ENCODE measurements at places on chromosomes 2 and 18.

DNA sequence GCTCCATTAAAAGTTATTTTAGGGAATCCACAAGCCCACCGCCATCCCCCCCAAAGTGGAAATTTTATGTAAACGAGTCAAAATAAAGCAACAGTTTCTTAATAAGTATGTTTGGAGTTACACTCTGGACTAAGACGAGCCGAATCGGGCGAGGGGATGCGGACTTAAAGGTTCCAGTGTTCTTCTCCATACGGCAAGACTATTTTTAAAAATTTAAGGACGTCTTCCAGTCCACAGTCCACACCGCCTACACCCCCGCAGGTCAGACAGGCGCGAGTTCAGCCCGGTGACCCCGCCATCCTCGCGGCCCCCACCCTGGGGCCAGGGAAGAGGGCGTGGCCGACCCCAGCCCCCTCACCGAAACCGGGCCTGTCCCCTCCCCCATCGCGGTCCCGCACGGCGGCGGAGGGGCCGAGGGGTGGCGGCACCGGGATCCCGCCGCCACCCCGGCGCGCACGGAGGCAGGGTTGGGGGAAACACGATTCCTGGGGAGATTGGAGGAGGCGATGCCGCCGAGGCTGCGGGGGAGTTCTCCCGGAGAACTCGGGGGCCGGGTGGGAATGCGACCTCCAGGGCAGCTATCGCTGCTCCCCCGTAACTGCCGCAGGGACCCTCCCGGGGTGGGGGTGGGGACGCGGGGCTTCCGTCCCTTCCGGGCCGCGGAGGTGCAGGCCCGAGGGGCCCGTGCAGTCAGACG is 24.5 kb upstream of the SMAD7 start:
- DNase-seq = no peak

DNA sequence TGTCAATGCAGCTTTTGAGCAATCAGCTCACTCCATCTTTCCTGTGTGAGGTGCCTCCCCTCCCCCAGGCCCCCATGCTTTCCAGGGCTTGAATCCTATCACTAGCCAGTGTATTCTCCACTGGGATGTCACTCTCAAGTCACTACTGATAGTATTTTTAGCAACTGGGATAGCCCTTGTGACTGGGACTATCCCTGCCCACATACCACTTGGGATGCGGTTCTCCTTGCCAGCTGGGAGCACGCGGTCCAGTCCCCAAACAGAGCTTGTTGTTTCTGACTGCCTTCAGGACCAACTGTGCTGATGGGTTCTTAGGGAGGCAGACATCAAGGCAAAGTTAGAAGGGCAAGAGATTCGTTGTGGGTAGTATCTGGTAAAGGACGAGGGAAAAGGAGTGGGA is 134.9 kb downstream of the FAM161A start:
- DNase-seq = no peak

- DNase-seq = no peak
Observed at GRCh38 chr2:74602586-74603281, 45.4 kb downstream of the M1AP start.

DNA sequence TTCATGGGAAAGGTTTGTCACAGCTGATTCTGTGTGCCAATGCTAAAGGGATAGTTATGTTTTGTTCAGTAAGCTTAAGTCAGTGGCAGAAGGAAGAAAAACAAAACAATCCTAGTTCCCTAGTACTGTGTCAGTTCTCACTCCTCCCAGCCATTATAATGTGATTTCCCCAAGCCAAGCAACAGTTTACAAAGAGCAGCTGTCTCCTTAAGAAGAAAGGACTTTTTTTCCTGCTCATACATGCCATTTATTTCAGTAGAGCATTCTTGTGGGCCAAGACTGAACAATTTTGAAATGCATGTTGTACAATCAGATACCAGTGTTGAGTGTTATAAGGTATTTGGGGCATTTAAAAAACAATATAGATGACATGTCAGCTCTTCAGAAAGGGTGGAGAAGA is 52.1 kb downstream of the NEMP2 start:
- no peak for DNase-seq

DNA sequence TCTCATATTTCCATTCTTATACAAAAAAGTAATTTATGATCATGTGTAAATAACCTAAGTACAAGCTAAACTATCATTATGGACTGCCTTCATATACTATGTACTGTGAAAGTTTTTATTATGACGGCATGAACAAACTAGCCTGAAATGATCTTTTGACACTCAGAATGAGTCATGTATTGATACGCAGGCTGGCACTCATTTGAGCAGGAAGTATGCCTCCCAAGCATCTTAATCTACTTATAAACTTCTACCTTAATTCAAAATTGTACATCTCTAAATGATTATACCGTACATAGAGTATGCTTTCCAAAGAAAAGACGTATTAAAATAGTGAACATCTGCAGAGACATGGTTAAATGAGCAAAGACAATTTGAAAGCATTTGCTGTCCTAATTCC is 207.1 kb upstream of the SPOPL start:
- DNase-seq = no peak

DNA sequence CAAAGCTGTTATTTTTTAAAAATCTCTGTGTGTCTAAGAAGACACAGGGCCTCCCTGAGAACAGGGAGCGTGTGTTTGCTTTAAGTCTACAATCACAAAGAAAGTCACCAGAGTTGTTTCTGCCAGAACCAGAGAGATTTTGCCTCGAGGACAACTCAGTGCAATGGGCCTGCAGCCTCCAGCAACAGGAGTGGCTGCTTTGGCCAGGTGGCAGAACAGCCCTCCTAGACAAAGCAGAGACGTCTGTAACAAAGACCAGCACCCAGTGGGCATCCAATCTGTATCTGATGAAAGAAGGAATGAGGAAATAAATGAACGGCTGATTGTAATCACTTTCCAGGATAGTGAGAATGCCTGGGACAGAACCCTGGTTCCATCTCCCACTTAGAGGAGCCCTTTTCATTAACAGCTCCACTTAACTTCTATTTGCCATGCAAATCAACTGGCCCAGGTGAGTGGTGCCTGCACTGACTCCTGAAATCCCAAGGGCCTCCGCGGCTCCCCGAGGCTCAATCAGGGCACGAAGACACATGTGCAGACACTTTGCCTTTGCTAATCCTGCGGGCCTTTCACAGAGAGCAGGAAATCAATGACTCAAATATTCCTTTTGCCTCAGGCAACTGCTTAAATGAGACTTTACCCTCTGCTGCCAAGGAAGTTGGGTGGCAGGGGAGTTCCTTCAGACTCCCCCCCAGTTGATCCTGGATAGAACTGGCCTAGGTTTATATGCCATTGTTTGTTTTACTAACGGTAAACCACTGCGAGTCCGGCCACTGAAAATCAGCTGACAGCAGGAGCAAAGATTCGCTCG is 146.5 kb downstream of the CABLES1 start:
- DNase-seq = no peak

- DNase-seq = no peak
Observed at GRCh38 chr2:217275091-217275490, 415.2 kb upstream of the TNP1 start.

DNA sequence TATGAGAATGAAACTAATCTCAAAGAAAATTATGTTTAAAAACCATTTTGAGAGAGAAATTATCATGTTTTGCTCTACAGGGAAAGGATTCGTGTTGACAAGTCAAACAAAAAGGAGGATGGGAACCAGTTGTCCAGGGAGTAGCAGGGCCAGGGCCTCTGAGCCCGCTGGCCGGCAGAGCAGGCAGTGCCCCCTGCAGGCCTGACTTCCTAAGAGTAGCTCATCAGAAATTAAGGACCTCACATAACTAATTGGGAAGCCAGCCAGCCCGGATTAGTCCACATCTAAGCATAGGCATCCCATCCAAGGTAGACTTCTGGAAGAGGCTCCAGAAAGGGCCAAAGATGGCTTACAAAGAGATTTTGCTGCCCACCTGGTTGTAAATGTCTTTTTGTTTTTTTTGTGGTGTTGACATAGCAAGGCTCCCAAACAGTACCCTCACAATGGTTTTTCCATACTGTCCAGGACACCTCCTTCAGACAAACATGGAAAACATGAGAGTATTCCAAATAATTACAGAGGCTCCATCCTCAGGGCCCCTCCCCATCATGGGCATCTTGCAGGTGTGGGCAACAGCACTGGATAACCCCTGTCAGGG is 241.2 kb upstream of the TANK start:
- DNase-seq = no peak

GRCh38 chr2:222481941-222482340 is 57.6 kb downstream of the SGPP2 start:
- no peak for DNase-seq

DNA sequence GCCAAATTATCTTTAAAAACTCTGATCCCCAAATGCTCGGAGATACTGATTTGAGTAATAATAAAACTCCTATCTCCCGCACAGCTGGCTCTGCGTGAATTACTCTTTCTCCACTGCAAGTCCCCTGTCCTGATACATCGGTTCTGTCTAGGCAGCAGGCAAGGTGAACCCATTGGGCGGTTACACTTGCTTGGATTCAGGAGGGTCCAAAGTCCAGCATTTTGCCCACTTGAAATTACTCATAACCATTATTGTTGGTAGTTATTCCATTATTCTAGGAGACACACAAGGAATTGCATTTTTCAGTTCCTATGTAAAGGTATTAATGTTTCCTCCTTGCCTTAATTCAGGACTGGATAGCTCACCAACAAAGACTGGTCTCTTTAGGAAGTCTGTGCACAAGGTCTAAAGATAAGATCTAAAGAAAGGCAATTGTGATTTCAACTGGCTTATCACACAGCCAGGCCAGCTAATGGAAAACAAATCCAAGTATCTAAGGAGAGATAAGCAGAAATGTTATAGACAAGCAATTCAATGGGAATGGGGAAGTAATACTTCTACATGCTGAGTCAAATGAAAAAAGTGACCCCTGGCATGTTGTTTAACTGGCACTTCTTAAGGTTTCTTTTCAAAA is 23.2 kb upstream of the NPC1 start:
- no peak for DNase-seq

- no peak for DNase-seq
Observed at GRCh38 chr2:100281521-100282438, 40.5 kb downstream of the LONRF2 start.

DNA sequence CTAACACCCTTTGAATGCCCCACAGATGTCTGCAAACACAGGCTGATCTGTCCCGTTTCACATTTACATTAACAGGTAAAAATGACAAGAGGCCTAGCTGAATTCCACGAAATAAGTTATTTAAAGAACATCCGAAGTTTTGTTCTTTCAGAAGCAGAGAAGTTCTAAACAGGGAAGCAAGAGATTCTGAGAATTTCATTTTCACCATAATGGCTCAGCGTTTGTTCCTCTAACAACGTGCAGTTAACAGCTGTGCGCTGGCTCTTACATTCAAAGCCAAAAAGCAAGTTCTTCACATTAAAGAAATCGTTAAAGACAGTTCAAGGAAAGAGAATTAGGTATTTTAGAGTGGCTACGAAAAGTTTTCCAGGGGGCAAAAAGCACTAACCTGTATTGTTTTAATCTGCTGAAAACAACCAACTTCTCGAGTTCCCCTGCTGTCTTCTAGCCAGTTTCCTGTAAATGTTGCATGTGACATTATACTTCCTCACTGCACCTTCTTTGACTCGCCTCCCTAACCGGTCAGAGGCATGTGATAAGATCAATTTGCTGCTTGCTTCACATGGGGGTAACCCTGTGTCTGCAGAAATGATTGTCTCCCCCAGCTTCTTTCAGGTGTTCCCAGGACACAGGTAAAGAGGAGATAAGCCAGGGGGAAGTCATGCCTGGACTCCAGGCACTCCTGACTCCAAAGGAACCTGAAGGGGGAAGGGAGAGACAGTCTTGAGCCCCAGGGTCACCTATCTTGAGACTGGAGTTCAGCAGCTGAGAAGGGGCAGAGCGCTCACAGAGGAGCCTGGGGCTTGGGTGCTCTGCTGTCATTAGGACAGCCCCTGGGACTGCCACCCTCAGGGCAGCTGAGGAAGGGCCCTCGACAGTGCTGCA is 36.8 kb upstream of the WIPF1 start:
- DNase-seq = no peak

DNA sequence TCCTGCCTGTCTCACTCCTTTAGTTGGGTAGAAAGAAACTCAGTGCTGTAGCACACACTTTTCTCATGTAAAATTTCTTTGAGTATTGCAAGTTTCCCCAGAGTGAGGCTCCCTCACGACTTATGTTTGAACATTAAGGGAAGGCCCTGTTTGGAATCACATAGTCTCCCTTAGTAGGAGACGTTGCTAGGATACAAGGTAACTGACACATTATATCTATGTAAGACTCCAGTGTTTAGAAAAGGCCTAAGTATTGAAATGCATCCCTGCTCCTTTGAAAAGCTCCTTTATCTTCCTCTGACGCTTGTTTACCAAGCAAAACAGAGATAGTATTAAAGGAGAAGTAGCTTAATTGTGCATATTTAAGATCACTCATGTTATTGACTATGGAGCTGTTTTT is 248.2 kb downstream of the PHLPP1 start:
- DNase-seq = no peak

Measured in stimulated activated CD8-positive, alpha-beta memory T cell treated with anti-CD3 and anti-CD28 coated beads, Interleukin-7, amount 100 ng/mL, for 24 hours (primary cell).